Activated T-helper 9 cell treated with anti-CD3 and anti-CD28 coated beads, Interleukin-2, amount 50 U/mL, for 16 hours (primary cell): ENCODE measurements at places on chromosomes 2 and 18.

- DNase-seq: no peak
Observed at GRCh38 chr2:79832511-79833234, 319.8 kb downstream of the CTNNA2 start.

GRCh38 chr2:135998879-135999278, 13.5 kb upstream of the DARS1 start:
- DNase-seq: no peak

DNA sequence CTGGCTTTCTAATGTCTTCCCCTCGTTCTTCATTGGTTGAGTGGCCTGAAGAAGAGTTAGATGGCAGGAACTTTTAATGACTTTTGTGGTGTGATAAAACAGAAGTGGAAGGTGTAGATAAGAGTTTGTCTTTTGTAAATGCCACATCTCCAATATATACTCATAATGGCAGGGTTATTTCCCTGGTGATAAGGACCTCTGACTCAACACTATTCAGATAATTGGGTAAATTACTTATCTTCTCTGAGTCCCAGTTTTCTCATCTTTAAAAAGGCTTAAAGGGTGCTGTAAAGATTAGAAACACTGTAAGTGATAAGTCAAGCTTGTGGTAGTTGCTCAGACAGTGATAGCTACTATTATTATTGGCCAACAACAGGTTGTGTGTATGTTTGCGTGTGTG, 9.5 kb downstream of the KLHL14 start:
- no peak for DNase-seq

- DNase-seq: no peak
Observed at GRCh38 chr2:31294196-31294595, 60.2 kb downstream of the EHD3 start.

GRCh38 chr2:143121079-143121478, 8.1 kb upstream of the ARHGAP15 start:
- DNase-seq: no peak
